ENCODE measurements at places on chromosomes 11 and 22. TPM values are rescaled to one million over a fixed set of nuclear protein-coding genes. Genes with fewer than 3 reads are reported as not detected.

DNA sequence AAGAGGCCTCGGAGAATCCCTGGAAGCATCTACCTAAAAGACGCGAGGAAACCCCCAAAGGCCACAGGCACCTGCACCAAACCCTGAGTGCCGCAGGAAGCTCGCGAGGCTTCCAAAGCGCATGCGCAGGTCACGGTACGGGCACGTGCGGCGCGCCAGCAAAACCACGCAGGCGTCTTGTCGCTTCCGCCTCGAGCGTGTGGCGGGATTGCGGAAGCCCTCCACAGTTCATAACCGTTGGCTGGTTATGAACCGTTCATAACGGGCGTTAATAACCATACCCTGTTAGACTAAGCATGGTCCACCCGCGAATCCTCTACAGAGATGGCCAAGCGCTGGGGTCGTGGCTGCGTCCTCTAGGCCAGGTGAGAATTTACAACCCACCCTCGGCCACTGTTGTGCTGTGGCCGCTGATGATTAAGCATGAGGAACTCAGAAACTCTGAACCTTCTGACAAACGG lies 46.4 kb downstream of the MORC2 start:
- H3K4me1 ChIP-seq, result no peaks in the 10 kb centered on the region
- peak overlapping the region; percentile 59 for H3K4me3 ChIP-seq
- H3K27ac ChIP-seq, result no peak overlapping the region
- DNase-seq, result peak; percentile 69

- DNase-seq, result no peak
- H3K27ac ChIP-seq, result no peak overlapping the region
- no peaks in the 10 kb centered on the region for H3K4me1 ChIP-seq
- no peaks in the 10 kb centered on the region for H3K36me3 ChIP-seq
- no peak overlapping the region for H3K4me3 ChIP-seq
Measured at GRCh38 chr11:96707273-96707672, 317.5 kb downstream of the JRKL start.

DNA sequence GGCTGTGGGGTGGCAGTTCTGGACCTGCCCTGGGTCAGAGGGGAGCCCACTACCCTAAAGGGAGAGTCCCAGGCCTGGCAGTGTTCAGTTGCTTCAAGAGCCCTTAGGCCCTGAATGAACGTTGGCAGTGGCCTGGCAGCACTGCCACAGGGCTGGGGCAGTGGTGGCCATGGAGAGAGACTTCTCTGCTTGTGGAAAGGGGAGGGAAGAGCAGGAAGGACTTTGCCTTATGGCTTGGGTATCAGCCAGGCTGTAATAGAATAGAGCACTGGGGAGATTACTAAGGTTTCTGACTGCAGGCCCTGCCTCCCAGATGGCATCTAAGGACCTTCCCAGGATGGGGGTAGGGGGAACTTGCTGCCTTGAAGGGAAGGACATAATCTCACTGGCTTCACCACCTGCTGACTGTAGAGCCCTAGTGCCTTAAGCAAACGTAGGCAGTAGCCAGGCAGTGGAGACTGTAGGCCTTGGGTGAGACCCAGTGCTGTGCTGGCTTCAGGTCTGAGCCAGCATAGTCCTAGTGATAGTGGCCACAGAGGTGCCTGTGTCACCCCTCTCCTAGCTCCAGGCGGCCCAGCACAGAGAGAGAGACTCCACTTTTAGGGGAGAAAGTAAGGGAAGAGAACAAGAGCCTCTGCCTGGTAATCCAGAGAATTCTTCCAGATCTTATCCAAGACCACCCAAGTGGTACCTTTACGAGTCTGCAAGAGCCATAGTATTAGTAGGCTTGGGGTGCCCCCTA lies 27.6 kb downstream of the PLA2G6 start:
- H3K27me3 ChIP-seq, result no peaks in the 10 kb centered on the region
- H3K4me1 ChIP-seq, result no peaks in the 10 kb centered on the region
- no peak overlapping the region for H3K27ac ChIP-seq
- no peak overlapping the region for H3K4me3 ChIP-seq
- no peaks in the 10 kb centered on the region for H3K36me3 ChIP-seq
- DNase-seq, result no peak

The MYBPC3 gene
- not detected for total RNA-seq

- H3K36me3 ChIP-seq, result no peaks in the 10 kb centered on the region
- no peak overlapping the region for H3K27ac ChIP-seq
- H3K27me3 ChIP-seq, result no peaks in the 10 kb centered on the region
Measured at GRCh38 chr11:107916671-107917241, 11.5 kb upstream of the RAB39A start.
